ENCODE measurements at places on chromosomes 7 and 10. TPM values are rescaled to one million over a fixed set of nuclear protein-coding genes. Genes with fewer than 3 reads are reported as not detected.

DNA sequence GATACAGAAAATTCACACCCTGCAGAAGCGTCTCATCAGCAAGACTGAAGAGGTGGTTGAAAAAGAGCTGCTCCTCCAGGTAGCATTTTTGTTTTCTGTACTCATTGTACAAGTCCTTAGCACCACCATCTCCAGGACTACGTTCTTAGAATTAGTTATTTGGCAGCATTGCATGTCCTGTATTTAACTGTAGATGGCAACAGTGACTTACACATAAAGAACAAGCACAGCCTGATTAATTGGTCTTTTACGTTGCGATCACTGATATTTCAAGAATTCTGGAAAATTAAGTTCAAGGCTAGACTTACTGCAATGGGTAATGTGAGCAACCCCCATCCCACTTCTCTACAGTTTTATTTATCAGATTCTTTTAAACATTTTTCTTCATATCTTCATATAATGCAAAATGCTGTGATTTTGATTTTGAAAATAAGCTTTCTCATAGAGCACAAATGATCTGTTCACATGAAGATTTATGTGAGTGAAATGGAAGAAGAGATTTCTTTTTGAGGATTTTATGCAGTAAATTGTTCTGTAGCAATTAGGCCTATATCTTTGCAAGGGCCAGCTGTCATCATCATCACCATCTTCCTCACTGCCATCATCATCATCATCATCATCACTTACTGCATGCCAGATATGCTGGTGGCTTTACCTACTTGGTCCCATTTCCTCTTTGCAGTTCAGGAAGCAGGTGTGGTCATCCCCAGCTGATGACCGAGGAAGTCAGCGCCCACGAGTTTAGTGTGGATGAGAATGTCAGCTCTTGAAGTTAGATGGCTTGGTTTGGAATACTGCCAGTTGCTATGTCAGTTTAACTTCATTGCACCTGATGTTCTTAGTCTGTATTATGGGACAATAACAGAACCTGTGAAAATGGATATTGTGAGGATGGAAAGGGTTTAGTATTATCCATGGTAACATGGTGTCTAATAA lies 53.4 kb downstream of the CFAP58 start:
- no peak for DNase-seq

GRCh38 chr7:99910976-99911375 lies 8.4 kb downstream of the TRIM4 start:
- no peak for DNase-seq

- no peak for DNase-seq
These were observed 89.9 kb downstream of the JMJD1C start for GRCh38 chr10:63375859-63376258.

DNA sequence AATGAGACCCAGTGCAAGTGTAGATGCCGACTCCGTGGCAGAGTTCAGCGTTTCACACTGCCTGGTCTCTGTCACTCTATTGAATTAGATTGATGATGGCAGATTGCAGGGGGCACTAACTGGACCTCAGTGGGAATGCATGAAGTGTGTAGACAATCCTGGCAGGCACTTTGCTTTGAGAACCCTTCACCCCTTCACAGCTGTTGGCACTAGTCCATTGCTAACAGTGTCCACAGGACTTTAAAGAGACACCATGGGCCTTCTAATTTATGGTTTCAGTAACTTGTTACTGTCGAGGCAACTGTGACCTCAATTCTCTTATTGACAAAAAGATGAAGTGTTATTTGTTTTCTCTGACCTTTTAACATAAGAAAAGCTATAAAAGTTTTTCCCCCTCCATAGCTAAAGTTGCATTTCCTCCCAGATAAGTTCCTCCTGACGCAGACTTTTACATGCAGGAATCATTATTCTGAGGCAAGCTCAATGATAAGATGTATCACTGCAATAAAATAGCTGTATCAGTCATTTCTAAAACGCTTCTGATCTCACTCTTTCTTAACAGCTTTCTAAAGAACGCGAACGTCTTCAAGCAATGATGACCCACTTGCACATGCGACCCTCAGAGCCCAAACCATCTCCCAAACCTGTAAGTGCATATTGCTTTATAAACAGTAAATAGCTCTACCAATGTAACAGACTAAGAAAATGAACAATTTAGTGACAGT lies 238.9 kb downstream of the FOXP2 start:
- DNase-seq: no peak

MET gene
- total RNA-seq: 7.1 TPM

- no peak for DNase-seq
These were observed 38.8 kb downstream of the DLG5 start for GRCh38 chr10:77887631-77888355.

ZNF467 gene
- 3.6 TPM for total RNA-seq

DNA sequence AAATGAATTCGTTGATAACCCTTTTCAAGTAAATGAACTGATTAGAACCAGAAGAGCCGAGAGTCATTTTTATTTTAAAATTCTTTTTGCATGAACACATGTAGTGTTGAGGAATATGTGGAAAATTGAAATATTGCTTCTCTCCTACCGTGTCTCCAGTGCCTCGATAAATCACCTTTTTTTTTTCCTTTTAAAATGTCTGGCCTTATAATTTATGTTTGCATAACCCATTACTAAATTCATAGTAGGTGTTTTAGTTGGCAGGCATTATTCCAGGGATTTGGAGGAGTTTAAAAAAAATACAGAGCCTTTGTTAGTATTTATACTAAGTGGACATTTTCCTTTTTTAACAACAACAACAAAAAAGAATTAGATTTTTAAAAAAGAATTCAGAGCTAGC lies 115.6 kb downstream of the CUX1 start:
- no peak for DNase-seq

DNA sequence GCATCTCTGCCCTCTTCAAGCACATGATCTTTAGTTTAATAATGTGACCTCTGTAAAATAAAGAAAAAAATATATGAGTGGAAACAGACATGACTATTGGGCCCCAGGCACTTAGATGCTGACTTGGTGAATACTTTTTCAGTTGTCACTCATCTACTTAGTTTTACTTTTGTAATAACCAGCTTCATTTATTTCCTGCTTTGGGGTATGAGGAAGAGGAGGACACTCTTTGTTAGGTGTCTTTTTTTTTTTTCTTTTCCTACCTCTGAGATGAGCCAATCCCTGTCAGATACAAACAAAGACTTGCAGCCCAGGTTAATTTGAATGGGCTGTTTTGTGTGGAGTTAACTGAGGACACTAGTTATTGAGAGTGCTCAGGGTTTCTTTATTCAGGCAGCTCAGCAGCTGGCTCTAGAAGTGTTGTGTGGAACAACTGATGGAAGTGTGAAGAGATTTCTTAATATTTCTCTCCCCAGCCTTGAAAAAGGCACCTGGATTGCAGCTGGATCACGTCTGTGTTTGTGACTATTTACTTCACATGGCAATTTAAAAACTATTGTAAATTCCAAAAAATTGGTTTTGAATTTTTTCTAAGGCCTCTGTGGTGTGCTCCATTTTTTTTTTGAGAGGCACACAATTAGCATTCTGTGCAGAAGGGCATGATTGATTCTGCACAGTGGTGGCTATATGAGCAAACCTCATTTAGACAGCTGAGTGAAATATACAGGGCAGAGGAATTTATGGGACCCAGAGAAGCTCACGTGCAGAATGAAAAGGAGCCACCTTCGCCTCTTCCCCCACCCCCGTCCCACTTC lies 333.8 kb downstream of the LRMDA start:
- DNase-seq: no peak

- no peak for DNase-seq
These were observed 51.3 kb upstream of the TAC1 start for GRCh38 chr7:97680622-97681021.

DNA sequence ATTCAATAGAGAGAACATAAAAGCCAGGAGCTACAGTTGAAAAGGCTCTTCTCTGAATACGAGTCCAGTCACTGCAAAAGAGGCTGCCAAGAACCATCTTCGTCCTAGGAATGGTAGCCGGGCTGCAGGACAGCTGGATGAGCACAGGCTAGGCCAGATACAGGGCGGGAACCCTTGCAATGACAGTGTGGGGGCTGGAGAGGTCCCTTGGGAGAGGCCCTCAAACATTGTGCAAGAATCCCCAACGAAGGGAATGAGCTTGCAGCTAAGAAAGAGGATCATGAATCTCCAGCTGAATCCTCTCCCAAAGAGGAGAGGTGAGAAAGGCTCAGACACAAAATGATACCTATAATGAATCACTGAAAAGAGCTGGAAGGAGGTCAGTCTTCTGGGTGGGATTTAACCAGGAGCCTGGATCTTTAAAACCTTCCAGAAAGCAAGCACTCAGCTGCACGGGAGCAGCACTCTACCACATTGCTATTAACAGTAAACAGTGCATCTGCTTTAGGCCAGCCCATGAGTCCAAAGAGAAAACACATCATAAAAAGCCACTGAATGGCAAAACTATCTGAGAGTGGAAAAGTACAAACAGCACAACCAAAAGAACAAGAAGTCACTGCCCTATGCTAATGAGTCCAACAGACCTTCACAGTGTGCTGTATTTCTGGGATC lies 287.9 kb downstream of the TNS3 start:
- DNase-seq: no peak

Measured in skin of body (tissue), 3 donors.